SW480 (cell line): ENCODE measurements at places on chromosomes 16 and 17.

DNA sequence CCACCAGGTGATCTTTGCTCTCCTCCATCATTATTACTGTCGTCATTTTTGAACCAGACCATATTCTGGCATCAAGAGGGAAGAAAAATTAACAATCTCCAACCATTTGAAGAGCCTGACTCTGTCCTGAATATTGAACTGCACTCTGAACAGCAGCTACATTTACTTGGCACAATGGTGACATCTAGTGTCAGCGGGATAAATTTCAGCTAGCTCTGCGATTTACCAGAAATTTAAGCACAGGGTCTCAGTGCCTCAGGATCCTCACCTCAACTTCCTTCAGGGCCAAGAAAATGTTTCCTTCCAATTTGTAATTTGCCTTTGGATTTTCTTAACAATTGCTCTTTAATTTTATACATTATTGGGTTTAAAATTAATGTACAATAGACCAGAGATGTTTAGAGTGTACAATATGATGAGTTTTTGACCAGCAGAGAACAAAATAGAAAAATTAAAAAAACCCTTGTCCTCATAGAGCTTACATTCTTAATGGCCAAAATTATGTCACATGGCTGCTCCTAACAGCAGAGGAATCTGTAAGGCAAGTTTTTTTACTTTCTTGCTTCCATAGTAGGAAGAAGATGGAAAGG is 10.7 kb upstream of the ZNF19 start:
- DNase-seq: peak; percentile 47

- no peak for DNase-seq
These were observed 16.5 kb downstream of the TMEM98 start for GRCh38 chr17:32944248-32945020.

- no peak for DNase-seq
These were observed 99.7 kb downstream of the CBLN1 start for GRCh38 chr16:49181791-49182518.

DNA sequence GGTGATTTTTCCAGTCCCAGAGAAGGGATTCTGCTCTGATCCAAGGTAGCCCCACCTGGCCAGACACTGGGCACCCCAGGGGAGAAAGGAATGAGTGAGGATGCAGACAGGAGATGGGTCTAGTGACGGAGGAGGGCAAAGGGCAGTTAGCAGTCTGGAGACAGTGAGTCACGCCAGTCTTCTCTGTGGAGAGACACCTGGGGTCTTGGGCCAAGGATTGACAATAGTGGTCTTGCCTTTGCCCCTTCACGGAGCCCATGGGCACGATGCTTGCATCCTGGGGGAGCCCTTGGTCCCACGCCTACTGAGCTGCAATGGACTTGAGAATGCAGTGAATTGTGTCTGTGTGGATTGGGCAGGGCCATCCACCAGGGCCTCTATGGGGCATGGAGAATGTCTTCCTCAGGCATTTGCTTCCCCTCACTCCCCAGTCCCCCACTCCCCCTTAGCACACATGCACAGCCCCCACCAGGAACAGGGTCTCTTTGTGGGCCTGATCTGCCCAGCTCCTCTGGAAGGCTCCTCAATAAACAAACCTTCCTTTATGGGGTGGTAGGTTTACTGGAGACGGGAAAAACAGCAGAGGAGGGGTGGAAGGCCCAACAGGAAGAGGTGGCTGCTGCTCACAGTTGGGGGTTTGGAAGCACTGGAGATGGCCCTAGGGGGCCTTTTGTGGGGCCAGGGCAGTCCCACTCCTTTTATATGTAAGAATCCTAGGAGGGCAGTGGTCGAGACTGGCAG is 1.4 kb downstream of the CHAD start:
- no peak for DNase-seq

- DNase-seq: no peak
These were observed 19.9 kb upstream of the MTMR4 start for GRCh38 chr17:58534331-58534730.

GRCh38 chr17:7392696-7393612 is 1.4 kb downstream of the PLSCR3 start:
- DNase-seq: no peak

DNA sequence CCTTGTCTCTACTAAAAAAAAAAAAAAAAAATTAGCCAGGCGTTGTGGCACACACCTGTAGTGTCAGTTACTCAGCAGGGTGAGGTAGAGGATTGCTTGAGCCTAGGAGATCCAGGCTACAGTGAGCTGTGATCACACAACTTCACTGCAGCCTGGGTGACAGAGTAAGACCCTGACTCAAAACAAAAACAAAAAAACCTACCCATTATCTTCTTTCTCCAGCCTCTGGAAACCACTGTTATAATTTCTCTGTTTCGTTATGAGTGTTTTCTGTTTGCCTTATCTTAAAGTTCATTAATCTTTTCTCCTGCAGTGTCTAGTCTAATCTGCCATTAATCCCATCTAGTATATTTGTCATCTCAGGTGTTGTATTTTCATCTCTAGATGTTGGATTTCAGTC is 18.6 kb upstream of the CLTC start:
- no peak for DNase-seq

DNA sequence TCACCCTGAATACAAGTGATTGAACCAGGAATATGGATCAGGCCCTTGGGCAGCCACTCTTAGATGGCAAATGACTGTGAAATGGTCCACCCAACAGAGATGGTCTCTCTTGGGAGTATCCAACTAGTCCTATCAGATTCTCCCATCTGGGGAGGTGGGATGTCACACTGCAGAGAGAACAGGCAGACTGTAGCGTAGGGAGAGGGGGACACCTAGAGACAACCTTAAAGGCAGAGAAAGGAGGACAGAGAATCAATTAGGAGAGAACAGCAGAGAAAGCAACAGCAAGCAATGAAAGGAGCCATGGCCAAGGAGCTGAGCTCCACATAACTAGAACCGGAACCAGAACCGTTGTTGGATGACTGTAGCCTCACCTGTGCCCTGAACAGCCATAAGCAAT is 37.2 kb downstream of the IQCK start:
- DNase-seq: no peak

DNA sequence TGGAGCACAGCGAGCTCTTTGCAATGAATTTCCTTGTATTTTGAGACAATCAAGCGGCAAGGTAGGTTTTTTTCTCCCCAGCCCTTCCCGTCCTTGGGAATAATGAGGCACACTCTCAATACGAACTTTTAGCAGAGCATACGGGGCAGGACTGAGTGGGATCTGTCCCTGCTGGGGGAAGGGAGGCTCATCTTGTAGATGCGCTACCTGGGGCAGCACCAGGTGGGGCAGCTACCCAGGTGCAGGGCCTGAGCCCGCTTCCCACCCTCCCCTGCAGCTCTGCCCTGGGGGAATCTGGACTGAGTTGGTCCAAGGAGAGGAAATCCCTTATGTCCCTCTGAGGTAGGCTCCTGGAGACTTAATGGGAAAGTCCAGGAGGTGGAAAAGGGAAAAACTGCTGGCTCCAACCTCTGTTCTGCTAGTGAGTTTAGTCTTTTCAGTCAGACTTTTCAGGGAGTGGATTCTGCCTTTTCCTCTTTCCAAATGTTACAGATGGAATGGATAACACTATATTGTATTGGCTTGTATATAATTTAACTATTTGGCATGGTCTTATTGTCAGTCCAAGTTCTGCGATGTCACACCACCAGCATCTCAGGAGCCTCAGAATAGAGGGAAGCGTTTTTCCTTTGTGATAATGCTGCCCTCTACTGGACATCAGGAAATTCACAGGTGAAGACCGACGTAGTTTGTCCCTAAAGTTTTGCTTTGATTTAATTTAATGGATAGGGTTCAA is 9.6 kb upstream of the CES1 start:
- DNase-seq: peak; percentile 45

DNA sequence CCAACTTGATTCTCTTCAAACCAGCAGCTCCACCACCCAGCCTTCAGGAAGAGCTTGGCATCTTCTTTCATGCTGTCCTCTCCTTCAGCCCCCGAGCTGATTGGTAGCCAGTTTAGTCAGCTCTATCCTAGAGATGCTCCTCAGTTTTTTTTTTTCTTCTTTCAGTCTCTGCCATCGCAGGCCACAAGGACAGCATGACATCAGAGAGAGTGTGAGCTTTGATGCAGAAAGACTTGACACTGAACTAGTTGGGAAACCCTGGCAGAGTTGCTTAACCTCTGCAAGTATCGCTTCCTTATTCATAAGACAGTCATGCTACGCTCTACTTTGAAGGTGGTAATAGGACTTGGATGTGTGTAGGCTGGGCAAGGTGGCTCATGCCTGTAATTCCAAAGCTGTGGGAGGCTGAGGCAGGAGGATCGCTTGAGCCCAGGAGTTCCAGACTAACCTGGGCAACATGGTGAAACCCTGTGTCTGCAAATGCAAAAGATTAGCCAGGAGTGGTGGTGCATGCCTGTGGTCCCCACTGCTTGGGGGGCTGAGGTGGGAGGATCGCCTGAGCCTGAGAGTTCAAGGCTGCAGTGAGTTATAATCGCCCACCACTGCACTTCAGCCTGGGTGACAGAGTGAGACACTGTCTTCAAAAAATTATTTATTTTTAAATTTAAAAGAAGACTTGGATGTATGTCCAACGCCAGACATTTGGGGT is 2.6 kb downstream of the CD300LB start:
- no peak for DNase-seq

DNA sequence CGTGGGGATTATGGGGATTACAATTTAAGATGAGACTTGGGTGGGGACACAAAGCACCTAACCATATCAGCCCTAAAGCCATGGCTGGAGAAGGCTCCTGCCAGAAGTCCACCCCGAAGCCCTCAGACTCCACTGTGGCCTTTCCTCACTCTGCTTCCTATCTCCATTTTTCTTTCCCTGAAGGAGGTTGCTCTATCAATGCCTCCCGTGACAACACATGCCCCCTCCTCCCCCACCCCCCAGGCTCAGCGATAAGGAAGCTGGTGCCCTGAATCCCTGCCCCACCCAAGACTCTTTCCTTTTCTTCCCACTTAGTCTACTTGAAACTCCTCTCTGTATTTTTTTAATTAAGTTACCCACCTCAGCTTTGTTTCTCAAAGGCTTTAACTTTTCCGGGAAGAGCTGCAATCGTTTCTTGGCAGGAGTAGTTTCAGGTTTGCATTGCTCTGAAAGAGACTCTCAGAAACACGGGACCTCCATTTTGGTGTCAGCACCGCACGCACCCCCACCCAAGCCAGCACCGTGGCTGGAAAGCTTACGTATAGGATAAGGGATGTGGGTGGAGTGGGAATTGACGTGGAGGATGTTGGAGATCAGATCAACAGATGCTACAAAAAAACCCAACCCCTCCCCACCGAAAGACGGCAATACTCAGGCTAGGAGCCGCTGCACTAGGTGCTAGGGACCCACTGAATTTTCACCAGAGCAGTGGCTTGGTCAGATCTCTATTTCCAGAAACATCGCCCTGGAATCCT is 15.2 kb upstream of the CA4 start:
- DNase-seq: peak; percentile 12

GRCh38 chr17:49815761-49816281 is 27.3 kb downstream of the KAT7 start:
- DNase-seq: no peak

GRCh38 chr17:4843321-4844000 is 10.3 kb downstream of the MINK1 start:
- no peak for DNase-seq

DNA sequence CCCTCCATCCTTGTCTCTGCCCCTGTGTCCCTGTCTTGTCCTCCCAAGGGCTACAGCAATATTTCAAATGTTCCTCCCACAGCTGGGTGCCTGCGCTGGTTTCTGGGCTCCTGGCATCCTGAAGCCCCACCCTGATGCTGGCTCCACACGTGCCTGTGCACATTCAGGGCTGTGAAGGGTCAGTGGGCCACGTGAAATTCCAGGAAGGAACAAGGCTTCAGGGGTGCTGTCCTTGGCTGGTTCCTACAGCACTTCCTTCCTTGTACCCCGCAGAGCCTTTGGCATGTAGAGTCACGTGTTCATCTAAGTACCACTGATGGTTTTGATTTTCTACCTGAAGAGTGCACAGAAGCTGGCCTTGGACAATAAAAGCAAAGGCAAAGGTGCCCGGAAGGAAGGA is 57.7 kb upstream of the NLK start:
- DNase-seq: no peak

GRCh38 chr17:22300731-22301352 is 608.5 kb downstream of the KCNJ18 start:
- no peak for DNase-seq

GRCh38 chr16:30654856-30655255 is 3.4 kb upstream of the FBRS start:
- DNase-seq: no peak

DNA sequence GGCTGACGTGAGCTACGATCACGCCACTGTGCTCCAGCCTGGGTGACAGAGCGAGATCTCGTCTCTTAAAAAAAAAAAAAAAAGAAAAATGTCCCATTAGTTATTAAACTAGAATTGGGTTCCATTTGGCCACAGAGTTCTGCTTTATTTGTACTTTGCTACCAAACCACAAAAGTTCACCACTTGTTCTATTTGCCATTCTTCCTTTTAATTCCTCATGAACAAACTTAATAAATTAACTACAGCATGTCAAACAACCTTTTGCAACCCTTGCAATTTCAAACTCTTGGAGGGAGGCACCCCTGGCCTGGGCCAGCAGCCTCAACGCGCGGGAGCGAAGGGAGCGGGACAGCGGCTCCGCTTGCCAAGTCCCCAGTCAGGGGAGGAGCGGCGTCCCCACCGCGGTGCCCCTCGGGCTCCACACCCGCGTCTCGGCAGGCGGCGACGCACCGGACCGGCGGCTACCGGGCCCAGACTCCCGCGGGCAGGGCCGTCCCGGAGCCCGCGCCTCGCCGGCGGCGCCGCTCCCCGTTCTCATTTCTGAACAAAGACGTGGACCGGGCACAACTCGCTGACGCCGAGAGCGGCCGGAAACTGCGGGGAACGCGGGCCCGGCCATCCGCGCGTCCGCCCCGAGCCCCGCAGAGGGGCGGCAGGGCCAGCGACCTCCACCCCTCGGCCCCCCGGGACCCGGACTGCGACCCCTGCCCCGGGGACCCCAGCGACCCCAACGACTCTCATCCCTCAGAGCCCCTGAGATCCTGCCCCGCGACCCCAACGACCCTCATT is 775 bp downstream of the CYTH1 start:
- peak; percentile 22 for DNase-seq

GRCh38 chr17:68089881-68090280 is 54.3 kb downstream of the KPNA2 start:
- peak; percentile 91 for DNase-seq

GRCh38 chr16:27272076-27272475 is 3.5 kb upstream of the NSMCE1 start:
- no peak for DNase-seq

GRCh38 chr17:5772720-5773119 is 188.4 kb upstream of the NLRP1 start:
- DNase-seq: no peak

DNA sequence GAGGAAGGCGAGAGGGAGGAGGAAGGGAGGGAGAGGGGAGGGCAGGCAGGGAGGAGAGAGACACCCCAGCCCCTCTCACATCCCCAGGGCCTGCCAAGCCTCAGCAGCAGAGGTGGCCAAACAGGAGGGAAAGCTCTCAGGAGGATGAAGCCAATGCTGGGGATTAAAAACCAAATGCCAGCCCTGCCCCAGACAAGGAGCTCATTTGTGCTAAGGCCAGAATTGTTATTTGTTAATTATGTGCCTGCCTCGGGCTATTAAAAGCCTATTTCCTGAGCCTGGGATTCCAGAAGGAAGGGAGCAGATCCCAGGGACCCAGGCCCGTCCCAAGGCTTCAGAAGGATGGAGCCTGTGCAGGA is 27.9 kb upstream of the GINS2 start:
- no peak for DNase-seq
